ENCODE measurements at places on chromosomes 4 and X. TPM values are rescaled to one million over a fixed set of nuclear protein-coding genes. Genes with fewer than 3 reads are reported as not detected.
A peak's percentile ranks its signal among the peaks of the same experiment; 100 is the strongest.

DNA sequence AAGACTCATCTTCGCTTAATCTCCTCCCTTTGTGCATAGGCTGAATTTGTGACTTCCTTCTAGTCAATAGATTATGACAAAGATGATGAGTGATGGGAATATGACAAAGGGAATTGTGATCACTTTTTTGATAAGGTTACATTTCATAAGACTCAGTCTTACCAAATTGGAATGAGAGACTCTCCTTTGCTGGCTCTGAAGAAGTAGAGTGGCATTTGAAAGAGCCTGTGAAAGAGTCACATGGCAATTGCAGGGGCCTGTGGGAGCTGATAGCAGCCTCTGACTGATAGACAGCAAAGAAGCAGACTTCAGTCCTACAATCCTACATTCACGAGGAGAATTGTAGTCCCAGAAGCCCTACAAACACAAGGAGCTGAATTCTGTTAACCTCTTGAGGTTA lies 44.9 kb upstream of the ADAMTS3 start:
- no peak for DNase-seq

PAPSS1 gene
- total RNA-seq: 35.3 TPM

DNA sequence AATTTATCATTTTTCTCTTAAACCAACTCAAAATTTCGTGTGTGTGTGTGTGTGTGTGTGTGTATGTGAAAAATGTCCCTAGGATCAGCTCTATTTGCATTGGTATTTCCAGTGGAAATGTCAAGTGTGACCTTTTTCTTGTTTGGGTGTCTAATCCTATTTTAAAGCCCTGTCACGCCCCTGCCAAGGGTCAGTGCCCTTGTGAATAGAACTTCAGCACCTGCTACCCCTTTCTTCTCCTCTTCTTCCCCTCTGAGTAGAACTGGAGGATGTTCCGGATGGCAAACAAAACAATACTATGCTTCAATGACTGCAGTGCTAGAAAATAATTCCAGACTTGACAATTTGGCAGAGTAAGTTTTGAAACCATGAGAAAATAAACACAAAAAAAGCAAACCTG lies 67.3 kb downstream of the SPRY1 start:
- DNase-seq: peak; percentile 37

- DNase-seq: no peak
Observed at GRCh38 chr4:122073615-122074014, 78.5 kb upstream of the BLTP1 start.

GRCh38 chr4:104093247-104093646 lies 373.5 kb upstream of the TACR3 start:
- DNase-seq: no peak

DNA sequence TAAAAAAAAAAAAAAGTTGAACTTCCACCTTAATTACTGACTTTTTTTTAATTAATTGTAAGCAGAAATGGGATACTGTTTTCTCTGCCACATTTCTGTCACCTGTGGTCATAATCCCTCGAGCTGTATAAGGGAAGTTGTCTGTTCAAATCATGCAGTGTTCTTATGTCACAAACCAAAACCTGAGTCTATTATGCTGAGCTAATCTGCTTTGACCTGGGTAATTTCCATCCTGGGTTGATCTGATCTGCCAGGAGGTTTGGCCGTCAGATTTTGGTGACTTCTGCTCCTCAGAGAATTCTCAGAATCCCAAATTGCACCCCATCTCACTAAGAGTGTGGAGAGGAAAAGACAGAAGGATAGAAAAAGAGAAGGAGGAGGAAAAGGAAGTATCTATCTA lies 683.1 kb downstream of the KCTD8 start:
- no peak for DNase-seq

- no peak for DNase-seq
Observed at GRCh38 chr4:102503301-102503746, 2.2 kb downstream of the NFKB1 start.

DNA sequence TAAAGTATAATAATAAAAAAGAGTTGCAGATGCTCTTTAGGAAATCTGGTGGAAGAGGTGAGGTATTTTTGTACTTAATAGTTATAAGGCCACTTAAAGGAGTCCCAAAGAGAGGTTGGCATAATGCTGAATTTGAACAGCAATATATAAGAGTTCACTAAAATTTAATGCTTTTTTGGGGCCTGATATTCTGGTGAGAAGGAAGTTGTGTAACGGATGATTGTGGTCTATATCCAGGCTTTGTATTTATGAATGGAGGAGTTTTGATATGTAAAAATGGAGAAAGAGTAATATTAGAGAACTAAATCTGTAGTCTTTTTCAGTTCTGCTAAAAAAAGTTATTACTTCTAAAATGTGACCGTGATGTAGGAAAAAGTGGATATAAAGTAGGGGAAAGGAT lies 20.4 kb downstream of the BMP2K start:
- no peak for DNase-seq

FGFR3 gene
- 0.78 TPM for total RNA-seq

- DNase-seq: no peak
Observed at GRCh38 chrX:1462596-1463251, 10.0 kb upstream of the ASMTL start.

DNA sequence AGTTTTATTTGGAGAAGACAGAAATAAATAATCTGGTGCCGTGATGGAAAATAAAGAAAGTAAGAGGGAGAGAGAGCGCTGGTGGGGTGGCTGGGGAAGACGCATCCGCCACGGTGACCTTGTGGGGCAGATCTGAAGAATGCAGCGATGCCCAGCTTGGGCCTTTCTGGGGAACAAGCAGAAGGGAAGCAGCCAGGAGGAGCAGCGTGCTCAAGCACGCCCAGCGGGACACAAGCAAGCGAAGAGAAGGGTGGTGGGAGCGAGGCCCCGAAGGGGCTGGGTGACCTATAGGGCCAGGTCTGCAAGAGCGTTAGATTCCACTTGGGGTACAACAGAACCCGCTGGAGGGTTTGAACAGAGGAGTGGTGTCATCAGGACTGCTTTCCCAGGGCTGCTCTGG lies 12.4 kb downstream of the ENPP6 start:
- DNase-seq: no peak

GAGE13 gene
- total RNA-seq: not detected

SORBS2 gene
- total RNA-seq: 290 TPM

DNA sequence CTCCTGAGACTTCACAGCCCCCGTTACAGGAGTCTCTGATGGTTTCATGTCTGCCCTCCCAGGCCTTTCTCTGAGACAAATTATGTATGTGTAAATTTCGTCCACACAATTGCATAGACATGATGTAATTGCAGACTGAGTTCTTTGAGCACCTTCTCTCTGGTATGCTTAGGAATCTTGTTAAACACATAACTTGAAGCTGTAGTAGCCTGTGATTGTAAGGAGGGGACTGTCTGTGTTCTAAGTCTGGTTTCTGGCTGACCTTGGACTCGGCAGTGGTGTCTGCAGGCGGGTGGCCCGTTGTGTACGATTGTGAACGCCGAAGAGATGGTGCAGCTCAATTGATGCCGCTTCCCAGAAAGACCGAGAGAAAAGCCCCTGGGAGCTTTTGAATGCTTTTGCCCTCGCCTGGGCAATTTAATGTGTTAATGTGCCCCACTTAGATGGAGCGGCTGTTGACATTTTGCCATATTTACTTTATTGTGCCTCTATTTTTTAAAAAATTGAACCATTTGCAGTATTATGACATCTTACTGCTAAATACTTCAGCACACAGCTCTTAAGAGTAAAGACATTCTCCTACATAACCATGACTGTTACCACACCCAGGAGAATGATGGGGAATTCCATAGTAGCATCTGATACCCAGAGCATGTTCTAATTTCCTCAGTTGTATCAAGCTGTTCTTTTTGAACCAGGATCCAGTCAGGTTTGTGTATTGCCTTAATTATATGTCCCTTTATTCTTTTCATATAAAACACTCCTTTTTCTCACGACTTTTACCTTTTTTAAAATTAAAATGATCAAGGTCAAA lies 58.4 kb upstream of the TADA2B start:
- DNase-seq: no peak

DNA sequence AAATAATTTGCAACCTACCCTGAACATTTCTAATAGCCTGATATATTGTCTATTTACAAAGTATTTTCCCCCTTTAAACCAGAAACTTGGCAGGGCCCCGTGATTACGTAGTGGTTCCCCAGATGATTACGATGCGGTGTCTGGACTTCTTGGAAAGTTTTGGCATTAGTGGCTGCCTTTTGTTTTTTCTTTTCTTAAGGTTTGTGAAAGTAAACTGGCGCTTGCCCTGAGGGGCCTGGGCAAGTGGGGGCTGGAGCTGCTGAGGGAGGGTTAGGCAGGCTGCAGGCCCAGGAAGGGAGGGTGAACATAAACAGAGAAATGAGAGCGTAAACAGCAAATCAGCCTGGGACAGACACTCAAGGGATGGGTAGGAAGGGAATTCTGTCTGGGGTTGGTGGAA lies 123.6 kb upstream of the MSX1 start:
- DNase-seq: no peak

TMPRSS11E gene
- not detected for total RNA-seq

- no peak for DNase-seq
Observed at GRCh38 chrX:38154818-38155217, 65.9 kb downstream of the SRPX start.

MMRN1 gene
- total RNA-seq: 689 TPM

GNPDA2 gene
- total RNA-seq: 24.3 TPM

All from thyroid gland (tissue), 4 donors.